NCI-H1436 treated with DMSO at 0.1 percent for 48 hours (cell line): ENCODE measurements at places on chromosomes 11 and 22.

DNA sequence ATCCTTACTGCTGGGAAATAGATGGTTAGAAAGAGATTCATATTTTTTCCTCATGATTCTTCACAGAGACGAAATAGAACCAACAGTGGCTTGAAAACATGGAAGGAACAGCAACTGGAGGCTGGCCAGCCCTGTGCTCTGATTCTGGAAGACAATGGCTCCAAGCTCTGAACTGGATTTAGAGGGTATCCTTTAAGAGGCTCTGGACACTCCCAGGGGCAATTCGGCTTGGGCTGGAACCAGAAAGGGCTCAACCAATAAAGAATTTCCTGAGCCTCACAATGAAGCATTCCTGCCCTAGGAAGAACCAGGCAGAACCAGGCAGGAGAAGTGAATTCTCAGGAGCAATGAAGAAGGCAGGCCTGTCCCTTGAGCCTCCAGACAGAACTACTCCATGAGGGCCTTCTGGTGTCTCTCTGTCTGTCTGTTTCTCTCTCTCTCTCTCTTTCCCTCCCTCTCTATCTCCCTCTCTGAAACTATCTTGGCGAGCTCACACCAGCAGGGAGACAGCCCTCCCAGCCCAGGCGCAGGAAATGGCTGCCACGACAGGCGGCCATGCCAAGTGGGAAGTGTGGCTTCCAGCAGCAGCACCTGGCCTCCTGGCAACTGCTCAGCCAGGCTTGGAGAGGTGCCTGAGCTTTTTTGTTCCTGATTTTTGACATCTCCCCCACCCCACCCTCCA, 93.3 kb downstream of the RCN1 start:
- no peak for DNase-seq

DNA sequence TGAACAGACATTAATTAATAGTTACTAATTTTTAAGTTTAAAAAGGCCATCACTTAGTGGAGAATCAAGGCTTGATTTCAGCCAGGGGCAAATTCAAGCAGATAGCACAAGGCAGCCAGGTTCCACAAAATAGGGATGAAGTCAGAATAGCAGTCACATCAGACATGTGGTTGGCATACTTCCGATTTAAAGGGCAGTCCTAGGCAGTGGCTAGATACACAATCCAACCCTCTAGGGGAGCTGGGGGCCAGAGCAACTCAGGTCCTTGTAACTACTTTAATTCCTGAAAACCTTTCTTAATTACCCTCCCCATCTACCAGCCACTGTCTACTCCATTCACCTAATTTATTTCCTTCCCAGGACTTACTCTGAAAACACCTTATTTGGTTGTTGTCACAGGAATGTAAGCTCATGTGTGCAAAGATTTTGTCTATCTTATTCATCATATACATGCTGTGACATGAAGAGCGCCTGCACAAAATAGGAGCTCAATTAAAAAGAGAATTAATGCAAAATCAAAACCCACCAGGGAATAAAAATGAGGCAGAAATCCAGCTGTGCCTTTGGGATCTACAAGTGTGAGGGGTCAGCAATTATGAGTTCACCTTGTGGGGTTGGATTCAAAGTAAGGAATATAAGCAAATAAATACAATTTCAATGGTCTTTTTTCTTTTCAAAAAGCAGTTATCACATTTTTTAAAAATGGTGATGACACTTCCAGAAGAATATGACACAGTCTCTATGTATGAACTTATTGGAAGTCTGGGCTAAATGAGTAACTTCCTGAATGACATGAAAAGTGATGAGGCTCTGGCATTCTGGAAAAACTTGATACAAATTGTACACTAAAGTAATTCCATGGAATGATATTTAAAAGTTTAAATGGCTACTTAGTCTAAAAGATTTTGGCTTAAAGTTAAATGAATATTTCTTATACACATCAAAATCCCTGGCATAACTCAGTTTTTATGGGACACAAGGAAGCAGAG, 53.8 kb downstream of the COPB1 start:
- no peak for DNase-seq

- no peak for DNase-seq
These were observed 21.6 kb downstream of the OR9G1 start for GRCh38 chr11:56720513-56720912.

GRCh38 chr11:64879244-64879900, 951 bp upstream of the EHD1 start:
- DNase-seq, result no peak

DNA sequence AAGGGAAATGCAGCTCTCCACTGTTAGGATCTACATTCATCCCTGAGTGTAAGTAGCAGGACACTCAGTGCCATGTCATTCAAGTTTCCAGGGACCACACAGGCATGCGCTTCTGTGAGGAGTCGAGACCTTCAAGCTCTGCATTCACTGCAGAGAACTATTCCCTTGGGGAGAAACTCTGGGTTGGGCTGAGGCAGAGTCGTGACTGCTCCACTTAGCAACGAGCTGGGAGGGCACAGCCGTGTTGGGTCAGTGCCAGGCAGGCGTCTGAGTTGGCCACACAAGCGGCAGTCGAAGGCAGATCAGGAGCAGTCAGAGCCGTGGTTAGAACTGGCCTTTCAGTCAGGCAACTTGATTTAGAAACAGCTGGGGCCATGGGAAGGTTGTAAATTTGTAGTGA, 14.7 kb downstream of the MPEG1 start:
- no peak for DNase-seq

- no peak for DNase-seq
These were observed 11.1 kb downstream of the APOL3 start for GRCh38 chr22:36149441-36149840.

DNA sequence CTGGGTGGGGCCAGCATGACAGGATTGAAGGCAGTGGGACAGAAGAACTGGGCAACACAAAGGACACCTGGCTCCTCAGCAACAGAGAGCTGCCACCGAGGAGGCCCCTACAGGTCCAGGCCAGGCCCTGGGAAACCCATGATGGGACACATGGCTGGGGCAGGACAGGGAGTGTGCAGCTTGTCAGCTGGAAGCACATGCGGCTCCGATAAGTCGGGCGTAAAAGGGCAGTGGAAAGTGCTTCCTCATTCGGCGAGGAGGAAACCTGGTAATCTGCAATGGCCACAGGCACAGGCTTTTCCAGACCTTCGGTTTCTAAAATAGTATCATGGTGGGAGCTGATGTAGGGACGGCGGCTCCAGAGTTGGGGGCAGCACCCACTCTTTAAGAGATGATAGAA, 16.5 kb downstream of the GNAZ start:
- no peak for DNase-seq
